T follicular helper cell (primary cell): ENCODE measurements at places on chromosomes 3 and 15.

DNA sequence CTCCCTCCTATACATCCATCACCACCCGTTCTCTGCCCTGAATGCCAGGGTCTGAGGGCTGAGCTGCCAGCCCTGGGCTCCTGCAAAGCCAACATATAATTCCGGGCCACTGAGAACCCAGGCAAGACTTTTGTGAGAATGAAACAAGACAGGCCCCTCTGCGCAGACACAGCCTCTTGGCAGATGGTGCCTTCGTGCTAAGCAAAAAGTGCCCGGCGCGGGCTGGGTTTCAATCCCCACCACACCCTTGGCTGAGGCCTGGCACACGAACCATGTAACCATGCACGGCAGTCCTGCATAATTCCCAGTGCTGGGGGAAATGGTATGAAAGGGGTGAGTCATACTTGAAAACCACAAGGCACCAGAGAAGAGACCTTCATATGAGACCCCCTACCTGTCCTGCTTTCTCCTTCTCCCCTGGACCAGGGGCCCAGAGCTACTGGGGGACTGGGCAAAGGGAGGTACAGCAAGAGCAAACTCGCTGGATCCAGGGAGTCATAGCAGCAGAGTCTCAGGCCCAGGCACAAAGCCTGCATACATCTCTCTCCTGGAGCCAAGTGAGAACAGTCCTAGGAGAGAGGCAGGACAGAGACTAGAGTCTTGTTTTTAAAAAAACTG lies 26.1 kb upstream of the LOXL1 start:
- DNase-seq, result no peak

- no peak for DNase-seq
Observed at GRCh38 chr3:58580826-58581327, 3.7 kb upstream of the FAM107A start.

DNA sequence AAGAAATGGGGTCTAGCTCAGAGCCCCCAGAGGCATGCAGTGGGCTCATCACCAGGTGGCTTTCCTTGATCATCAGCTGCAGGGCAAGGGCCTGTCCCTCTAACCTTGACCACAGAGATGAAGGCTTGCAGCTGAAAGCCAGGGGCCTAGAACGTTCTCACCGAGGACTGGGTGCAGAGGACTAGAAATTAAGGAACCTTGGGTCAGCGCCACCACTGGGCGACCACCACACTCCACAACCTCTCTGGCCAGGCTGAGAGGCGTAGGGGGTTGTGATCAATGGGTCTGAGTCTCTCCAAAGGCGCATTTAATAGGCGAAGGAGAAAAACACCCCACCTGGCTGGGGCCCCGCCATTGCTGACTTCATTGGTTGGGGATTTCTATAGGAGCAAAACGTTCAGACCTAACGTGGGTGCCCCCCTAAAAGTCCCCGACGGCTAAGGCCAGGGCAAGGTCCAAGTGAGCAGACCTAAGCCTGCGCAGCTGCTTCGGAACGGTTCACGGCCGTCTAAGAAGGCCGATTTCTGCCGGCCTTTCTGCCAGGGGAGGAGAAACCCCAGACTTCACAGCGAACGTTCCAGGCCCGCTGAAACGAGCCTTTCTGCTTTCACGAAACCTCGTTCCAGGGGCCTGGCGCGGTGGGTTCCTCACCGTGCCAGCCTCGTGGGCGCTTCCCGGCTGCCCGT lies 915 bp downstream of the BCL2L10 start:
- DNase-seq, result no peak

DNA sequence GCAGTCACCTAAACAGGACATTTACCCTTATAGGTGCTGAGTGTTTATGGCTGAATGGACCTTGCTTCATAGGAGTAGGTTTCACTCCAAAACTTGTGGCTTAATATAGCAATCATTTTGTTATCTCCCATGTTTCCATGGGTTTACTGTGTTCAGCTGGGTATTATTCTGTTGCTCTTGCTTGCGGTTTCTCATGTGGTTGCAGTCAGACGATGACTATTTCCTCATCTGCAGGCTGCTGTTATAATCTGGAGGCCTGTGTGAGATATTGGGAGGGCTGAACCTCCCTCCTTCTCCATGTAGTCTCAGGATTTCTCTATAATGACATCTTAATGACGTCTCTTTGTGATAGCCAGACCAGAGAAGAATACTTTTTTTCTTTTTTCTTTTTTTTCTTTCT lies 98.1 kb downstream of the ZPLD1 start:
- DNase-seq, result no peak

DNA sequence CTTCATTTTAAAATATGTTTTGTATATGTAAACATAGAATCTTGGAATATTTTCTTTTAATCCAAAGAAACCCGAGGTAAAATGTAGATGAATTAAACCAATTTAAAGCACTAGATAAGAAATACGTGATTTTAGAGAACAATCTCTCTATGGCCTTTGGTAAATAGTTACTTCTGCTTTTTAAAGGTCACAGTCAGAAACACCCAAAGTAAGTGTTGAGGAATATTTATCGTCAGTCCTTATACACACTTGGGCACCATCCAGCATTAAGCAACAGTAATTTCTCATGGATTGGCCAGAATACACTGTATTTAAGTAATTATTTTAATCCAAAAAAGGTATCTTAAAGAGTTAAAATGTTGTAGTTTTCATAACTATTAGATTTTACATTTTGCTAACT lies 713.2 kb downstream of the NLGN1 start:
- no peak for DNase-seq

GRCh38 chr15:74809956-74810355 lies 2.7 kb upstream of the LMAN1L start:
- DNase-seq, result no peak

- DNase-seq, result no peak
Observed at GRCh38 chr3:76436894-76437293, 603.0 kb upstream of the ROBO2 start.

DNA sequence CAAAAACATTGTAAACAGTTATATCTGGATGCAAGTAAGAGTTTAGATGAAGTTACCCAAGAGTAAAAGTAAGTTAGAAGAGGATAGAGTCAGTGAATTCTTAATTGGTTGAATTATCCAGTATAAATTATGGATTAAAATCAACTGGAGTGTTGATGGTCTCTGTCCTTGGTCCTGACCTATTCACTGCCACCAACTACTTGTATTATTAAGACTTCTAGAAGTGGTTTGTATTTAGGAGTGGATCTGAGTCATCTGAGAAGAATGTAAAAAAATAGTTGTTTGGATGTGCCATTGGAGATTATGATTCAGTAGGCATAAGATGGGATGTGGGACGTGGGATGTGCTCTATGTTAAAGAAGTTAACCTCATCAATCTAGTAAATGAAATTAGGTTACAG lies 86.4 kb downstream of the SYNPR start:
- DNase-seq, result no peak

GRCh38 chr15:40342416-40343320 lies 1.9 kb upstream of the CCDC9B start:
- no peak for DNase-seq

GRCh38 chr3:171824116-171824515 lies 13.8 kb upstream of the PLD1 start:
- no peak for DNase-seq

- no peak for DNase-seq
Observed at GRCh38 chr3:195583831-195584542, at the start of gene APOD. Gene APOD (minus strand): TSS chr3:195583940. CDS start chr3:195579461, 4,479 bp downstream.

GRCh38 chr3:149934524-149934923 lies 36.2 kb downstream of the PFN2 start:
- no peak for DNase-seq

DNA sequence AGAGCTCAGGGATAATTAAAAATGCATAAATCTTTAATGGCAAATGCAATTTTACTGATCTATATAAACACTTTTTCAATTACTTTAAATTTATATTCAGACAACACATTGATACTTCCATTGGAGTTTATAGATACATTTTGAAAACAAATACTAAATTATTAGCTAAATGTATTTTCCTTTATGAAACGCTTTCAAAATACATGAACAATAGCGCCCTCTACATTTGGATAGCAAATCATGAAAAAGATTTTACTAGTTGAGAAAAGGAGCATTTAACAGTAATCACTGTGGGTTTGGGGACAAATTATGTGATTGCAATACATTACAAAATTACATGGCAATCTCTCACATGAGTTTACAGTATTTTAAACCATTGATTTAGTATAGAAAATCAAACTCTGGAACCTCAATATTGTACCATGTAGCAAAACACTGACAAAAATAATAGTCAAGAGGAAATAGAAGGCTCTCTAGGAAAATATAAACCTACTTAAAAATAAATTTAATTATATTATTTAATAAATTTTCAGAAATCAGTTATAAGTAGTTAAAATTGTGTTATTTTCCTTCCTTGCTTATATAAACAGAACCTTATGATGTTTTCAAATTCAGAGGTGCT lies 207.9 kb downstream of the ZIC1 start:
- DNase-seq, result no peak

- DNase-seq, result no peak
Observed at GRCh38 chr15:96336596-96337364, 6.3 kb downstream of the NR2F2 start.

DNA sequence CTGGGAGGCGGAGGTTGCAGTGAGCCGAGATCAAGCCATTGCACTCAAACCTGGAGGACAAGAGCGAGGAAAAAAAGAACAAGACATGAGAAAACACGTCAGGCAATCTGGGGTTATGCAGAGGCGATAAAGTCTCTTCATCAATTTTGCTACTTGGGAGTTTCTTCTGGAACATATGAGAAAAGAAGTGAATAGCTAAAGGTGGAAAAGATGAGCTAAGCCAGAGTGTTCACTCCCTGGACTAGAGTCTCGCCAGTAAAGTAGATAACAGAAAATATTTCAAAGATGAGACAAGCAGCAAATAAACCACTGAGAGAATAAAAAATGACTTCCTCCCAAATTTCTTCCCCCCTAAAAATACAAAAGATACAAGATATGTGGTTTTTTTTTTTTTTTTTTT lies 188.4 kb upstream of the HES1 start:
- DNase-seq, result no peak

DNA sequence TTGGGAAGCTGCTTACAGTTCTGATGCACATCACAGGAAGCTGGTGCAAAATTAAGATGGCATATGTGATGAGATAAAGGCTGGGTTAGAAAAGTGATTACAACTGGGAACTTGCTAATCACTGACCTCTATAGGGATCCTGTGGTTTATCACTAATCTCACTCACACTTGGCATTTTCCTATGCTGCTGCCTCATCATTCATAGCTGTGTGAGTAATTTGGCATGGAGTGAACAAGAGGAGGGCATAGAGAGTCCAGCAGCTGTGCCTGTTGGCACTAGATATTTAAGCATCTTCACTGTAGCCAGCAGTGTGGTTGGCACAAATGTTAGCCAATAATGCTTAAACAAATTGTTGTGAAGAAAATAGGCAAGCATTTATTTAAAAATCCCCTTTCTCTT lies 217.7 kb upstream of the CGNL1 start:
- no peak for DNase-seq

GRCh38 chr15:72585476-72586058 lies 68.9 kb upstream of the GOLGA6B start:
- no peak for DNase-seq

- DNase-seq, result no peak
Observed at GRCh38 chr15:40290918-40291574, 8.2 kb upstream of the ANKRD63 start.

DNA sequence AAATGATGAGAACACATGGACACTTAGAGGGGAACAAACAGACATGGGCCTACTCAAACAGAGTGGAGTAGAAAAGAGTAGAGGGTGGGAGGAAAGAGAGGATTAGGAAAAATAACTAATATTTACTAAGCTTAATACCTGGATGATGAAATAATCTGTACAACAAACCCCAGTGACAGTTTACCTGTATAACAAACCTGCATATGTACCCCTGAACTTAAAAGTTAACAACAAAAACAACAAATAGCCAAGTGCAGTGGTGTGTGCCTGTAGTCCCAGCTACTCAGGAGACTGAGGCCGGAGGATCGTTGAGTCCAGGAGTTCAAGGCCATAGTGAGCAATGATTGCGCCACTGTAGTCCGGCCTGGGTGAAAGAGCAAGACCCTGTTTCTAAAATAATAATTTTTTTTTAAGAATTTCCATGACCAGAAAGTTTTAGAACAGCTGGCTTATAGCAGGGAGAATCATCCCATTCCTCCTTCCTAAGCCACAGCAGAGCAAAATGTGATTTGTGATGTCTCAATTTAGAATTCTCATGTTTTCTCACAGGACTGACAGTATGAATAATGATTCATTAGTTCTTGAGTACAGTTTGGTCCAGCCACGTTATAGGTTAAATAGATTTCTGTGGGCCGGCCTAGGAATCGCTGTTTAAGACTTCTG lies 150.0 kb downstream of the ZNF609 start:
- no peak for DNase-seq

GRCh38 chr3:139225548-139225947 lies 118.3 kb upstream of the MRPS22 start:
- no peak for DNase-seq
